Kidney capillary endothelial cell (primary cell): ENCODE measurements at places on chromosomes 7 and 10.

DNA sequence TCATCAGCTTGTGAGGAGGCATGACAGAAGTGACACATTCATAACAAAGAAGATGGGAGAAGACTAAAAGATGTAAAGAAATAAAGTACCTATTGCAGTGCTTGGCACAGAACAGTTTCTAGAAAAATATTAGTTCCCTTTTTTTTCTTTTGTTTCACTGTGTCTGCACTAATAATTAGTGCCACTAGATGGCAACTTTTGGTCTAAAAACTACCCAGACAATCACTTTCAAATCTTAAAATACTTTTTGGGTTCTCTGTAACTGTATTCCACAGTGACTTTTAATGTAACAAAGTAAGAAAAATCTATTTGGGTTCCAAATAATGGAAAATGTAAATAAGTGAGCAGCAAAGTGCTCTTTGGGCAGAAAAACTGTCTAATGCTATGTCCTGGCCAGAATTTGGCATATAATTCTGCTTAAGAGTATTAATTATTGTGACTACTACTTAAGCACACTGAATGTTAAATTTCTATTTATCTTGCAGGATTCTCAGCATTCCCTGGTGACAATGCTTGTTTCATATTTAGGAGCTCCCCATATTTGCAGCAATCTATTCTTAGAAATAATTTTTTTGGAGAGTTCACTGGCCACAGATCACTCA, 134.8 kb upstream of the KIF5B start:
- DNase-seq = peak; percentile 14

- DNase-seq = no peak
Measured at GRCh38 chr7:26227987-26228386, 26.4 kb downstream of the CBX3 start.

- DNase-seq = no peak
Measured at GRCh38 chr7:130875901-130876300, 141.9 kb upstream of the KLF14 start.

DNA sequence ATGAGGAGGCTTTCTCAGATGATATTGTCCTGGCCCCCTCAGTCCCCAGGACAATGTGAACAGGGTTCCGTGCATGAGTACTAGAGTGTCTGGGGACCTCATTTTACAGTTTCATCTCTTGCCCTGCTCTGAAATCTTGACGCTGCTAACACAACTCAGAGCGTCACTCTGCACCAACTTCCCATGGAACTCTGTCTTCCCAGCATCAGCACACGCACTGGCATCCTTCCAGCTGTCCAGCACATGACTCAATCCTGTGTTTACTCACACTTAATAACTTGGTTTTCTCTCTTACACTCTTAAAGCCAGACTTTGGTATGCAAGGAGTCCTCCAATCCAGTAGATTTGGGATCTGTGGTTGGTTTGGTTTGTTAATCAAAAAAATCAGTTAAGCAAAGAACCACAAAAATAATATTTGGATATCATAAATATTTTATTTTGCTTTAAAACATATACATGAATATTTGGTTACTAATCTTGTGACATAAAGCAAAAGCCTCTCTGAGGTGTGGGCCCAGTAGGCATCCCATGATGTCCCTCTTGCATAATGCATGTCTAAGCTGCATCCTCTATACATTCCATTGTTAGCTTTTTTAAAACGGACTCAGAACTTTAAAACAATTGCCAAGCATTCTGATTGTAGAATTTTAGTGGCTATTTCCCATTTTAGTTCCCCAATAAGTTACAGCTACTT, 131.0 kb downstream of the CXCL12 start:
- DNase-seq = peak; percentile 77

- DNase-seq = no peak
Measured at GRCh38 chr7:114466917-114467316, 52.3 kb downstream of the FOXP2 start.

DNA sequence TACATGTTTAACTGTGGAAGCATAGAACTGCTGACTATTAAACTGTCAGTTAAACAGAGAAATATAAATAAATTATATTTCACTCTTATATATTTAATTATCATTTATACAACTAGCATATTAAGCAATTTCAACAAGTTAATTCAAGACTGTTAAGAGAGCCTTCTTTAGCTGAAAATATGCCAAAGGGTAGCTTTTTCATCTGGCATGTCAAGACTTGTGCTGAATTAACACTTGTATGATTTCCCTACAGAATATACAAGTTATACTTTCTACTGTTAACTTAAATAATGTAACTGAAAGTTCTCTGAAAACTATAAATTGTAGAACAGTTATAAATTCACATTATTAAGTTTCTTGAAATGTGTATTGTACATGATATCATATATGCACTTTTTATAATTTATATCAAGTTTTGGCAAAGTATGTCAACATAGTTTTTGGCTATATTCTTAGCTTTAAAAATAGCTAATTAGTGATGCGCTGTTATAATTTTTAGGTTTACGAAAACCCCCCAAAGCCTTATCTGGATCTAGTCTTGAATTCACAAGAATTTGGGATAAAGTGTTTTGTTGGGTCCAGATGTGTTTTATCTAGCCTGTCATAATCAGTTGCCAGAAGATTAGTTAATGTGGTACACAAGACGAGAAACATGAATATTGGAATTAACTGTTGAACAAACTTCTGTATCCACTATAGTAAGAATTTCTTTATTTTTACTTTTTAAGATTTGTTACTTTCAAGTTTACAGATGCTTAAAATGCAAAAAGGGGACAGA, 231.1 kb upstream of the FOXP2 start:
- no peak for DNase-seq

DNA sequence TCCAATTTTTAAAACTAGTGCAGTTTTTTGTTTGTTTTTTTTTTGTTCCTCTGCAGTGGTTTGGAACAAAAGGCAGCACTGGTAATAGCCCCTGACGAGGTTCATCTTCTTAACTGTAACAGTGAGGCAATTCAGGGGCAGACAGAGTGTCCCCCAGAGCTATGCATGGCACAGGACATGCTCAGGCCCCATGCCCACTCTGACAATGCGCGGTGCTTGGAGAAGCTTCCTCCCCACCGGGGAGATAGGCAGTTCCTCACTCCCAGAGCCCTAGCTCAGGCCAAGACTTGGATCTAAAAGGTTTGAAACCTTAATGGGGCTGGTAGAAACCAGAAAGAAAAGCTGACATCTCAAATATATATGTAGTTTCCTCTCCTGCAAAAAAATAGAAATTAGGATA, 17.9 kb upstream of the MPP7 start:
- no peak for DNase-seq

GRCh38 chr10:20767028-20767427, 130.1 kb downstream of the NEBL start:
- peak; percentile 30 for DNase-seq

DNA sequence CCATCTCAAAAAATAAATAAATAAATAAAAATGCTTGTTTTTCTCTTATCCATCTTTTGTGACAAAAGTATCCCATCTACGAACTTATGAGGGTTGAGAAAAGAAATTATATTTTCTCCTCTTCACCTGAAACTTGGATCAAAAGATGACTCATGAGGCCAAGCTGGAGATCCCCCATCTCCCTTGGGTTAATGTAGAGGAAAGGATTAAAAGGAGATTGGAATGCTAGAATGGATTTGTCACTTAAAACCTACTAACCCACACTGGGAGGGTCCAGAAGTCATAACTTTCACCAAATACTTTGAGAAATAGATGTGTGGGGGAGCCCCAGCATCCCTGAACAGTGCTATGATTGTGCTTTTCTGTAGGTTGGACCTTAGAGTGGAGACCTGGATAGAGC, 46.3 kb upstream of the PIK3CG start:
- DNase-seq = no peak

DNA sequence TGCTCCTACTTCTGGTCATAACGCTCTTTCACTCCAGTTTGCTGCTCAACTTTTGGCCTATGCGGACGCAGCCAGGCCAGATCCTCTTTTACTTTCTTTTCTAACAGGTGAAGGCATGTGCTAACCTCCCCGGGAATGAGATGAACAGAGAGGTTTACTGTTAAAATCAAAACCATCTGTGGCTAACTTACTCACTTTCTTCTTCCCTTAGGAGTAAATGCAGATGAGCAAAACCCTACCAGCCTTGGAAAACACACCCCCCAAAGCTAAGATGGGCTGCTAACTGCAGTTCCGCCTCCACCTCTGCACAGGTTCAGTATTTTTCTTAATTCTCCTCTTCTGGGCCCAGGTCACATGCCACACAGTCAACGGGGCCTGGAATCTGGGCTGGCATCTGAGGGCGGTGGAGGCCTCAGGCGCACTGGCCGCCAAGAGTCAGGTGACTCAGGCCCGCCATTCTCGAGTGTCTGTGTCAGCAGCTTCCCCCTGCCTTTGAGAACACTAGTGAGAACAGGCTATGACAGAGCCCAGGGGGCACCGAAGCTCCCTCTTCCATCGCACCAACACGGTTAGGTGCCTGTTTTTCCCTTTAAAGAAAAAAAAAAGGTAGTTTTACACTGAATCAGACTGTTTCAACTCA, 11.1 kb downstream of the FAM53B start:
- no peak for DNase-seq

GRCh38 chr7:30911133-30911532, 520 bp upstream of the AQP1 start:
- no peak for DNase-seq

GRCh38 chr7:19537942-19538401, 170.9 kb downstream of the POLR1F start:
- DNase-seq = no peak

- DNase-seq = no peak
Measured at GRCh38 chr7:31049005-31049765, 2.9 kb upstream of the ADCYAP1R1 start.

- peak; percentile 84 for DNase-seq
Measured at GRCh38 chr10:86960003-86960862, 1.8 kb downstream of the SNCG start.

DNA sequence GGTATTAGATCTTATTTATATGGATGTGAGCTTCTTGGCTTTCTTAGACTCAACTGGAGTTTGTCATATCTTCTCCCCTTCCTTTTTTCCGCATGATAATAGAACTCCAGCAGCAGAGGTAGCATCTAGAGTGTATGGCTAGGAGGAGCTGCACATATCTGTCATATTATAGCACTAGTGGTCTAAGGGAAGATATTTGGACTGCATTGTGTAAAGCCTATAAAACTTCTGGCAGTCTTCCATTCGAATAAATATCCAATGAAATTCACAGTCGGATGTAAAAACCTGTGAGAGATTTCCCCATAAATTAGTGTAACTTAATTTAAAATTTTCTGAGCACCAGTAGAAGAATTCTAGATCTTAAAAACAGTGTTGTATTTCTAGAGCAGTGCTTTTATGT, 123.9 kb downstream of the PRKG1 start:
- DNase-seq = no peak

- no peak for DNase-seq
Measured at GRCh38 chr10:28793482-28793881, 116.2 kb downstream of the BAMBI start.

DNA sequence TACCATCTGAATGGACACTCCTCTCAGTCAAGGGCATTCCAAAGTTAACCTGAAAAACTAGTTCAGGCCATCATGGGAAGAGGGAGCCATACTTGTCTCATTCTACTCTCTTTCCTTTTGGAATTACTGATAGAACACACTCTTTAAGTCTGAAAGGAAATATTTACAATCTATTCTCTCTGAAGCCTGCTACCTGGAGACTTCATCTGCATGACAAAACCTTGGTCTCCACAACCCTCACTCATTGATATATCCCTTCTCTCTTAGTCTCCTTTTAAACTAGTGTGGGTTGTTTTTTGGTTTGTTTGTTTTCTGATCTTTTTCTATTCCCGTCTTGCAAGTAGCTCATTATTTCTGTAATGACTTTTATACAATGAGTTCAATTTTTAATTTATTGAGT, 169.5 kb downstream of the C1GALT1 start:
- no peak for DNase-seq

DNA sequence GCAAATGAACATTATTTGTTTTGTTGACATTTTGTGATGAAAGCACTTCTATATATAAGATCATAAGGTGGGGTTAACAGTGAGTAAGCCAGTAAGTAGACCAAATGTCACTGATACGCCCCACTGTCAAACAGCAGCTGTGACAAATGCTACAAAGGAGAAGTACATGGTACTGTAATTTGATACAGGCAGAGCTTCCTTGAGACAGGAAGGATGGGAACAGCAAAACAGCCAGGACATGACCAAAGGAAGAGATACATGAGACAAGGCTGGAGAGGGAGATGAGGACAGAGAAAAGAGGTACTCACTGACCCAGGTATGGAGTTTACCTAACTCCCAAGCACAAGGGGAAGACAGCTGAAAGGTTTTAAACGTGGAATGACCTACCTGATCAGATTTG, 127.0 kb downstream of the SRPK2 start:
- no peak for DNase-seq

DNA sequence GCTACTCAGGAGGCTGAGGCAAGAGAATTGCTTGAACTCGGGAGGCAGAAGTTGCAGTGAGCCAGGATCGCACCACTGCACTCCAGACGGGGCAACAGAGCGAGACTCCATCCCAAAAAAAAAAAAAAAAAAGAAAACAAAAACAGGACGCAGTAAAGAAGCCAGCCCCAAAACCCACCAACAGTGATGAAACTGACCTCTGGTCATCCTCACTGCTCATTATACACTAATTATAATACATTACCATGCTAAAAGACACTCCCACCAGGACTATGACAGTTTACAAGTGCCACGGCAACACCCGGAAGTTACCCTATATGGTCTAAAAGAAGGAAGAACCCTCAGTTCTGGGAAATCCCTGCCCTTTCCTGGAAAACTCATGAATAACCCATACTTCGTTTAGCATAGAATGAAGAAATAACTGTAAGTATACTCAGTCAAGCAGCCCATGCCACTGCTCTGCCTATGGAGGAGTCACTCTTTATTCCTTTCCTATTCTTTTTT, 40.0 kb upstream of the EIF4H start:
- DNase-seq = no peak

- DNase-seq = no peak
Measured at GRCh38 chr10:131310551-131311401, 745 bp downstream of the TCERG1L start.

- no peak for DNase-seq
Measured at GRCh38 chr7:31997423-31997822, 72.8 kb downstream of the PDE1C start.

- no peak for DNase-seq
Measured at GRCh38 chr10:86057708-86058107, 308.9 kb downstream of the GRID1 start.

GRCh38 chr7:157524731-157525130, 187.9 kb downstream of the DNAJB6 start:
- no peak for DNase-seq
